ENCODE measurements at places on chromosomes 4 and X.

- DNase-seq: no peak
Observed at GRCh38 chr4:138598226-138598625, 356.1 kb upstream of the SLC7A11 start.

DNA sequence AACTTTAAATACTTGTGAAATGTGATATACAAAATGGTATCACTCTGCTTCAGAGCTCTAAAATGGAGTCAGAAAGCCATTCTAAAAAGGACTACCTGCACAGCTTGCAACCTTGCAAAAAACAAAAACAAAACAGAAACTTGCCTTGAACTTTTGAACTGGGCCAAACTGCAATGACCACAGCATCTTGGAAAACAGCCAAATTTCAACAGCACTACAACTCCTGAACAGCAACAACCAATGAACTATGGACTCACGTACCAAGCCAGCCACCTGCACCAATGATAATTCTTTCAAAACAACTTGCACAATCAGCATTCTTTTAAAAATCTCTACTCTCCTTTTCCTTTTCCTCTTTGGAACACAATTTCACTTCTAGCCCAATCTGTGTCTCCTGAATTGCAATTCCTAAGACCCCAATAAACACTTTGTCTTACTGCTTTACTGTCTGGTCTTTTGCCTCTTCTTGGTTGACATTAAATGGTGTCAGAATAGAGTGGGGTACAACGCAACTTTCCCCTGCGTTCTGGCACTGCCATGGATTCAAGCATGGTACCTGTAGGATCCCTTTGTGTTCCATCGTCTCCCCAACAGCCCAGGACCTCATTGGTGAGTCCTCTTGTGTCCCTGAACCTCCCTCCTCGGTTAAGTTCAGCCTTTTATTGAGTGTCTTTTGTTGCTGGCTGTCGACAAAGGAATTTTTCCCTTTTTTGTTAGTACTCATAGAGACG is 35.7 kb upstream of the FMR1 start:
- no peak for DNase-seq

GRCh38 chr4:186882293-186882692 is 158.6 kb upstream of the FAT1 start:
- no peak for DNase-seq

DNA sequence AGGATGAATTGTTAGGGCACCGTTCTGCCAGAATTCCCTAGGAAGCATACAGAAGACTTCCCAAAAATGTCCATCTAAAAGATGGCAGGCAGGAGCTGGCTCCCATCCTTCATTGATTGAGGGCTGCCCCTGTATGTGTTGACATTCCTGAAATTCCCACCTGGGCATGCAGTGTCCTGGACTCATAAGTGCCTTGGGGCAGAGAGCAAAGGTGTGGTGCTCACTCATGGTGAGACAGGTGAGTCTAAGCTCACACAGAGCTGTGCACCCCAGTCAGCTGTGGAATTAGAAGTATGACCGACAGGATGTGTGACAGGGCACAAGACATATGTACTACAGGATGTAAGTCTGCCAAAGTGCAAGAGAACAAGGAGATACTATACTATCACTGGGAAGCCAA is 271.9 kb downstream of the MID1IP1 start:
- no peak for DNase-seq

DNA sequence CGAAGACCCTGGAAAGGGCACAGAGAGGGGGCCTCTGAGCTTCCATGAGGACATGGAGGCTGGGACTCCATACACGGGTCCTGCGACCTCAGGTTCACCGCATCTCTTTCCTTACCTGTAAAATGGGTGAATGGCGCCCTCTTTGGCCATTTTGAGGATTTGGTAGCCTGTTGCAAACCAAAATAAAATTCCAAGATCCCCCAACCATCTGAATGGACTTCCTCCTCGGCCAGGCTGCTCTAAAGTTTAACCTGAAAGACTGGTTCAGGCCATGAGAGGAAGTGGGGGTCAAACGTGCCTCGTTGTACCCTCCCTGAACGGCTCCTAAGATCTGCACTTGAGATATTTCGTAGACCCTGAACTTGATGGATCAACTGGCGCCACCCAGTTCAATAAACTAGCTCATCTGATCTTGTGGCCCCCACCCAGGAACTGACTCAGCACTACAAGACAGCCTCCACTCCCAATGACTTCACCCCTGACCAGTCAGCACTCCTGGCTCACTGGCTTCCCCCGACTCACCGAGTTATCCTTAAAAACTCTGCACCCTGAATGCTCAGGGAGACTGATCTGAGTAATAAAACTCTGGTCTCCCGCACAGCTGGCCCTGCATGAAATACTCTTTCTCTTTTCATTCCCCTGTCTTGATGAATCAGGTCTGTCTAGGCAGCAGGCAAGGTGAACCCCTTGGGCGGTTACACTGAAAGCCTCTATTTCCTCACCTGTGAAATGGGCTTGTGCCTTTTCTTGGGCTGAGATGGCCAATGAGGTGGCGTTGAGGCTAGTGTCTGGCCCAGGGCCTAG is 32.9 kb upstream of the GPR78 start:
- DNase-seq: no peak

GRCh38 chrX:150849996-150850720 is 48.3 kb downstream of the CD99L2 start:
- no peak for DNase-seq
